ENCODE measurements at places on chromosomes 2 and 18.
A peak's percentile ranks its signal among the peaks of the same experiment; 100 is the strongest.

- no peak for DNase-seq
Measured at GRCh38 chr2:24816404-24816803, 23.2 kb downstream of the CENPO start.

- no peak for DNase-seq
Measured at GRCh38 chr18:74197705-74198341, 49.5 kb downstream of the TIMM21 start.

DNA sequence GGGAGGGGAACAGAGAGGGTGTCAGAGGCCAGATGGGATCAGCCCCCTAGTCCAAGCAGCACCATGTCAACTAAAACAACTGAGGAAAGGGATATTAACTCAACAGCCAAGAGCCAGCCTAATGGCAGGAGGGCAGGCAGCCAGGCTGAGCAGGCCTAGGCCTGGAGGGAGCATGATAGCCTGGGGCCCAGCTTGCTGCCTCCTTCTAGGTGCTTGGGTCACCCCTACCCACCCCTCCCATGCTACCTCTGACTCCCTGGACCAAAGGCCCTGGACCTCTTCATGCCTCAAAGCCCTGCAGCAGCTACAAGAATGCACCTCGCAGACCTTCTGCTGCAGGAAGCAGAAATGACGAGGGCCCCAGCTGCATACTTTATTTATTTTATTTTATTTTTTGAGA is 22.1 kb upstream of the TNS1 start:
- DNase-seq = no peak

DNA sequence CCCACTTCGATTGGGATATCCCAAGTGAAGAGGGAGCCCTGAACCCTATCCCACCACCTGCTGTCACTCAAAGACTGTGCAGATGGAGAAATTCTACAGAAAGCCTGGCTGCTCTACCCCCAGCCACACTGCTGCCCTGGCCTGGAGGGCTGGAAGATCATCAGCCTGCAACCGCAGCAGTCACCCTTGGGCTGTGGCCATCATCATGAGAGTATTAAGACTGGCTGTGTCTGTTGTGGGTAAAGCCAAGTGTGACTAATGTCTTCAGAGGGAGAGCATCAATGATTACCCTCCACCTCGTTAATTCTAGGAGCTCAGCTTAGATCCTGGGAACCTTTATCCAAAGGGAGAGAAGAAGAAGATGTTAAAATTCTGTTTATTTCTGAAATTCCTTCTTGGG is 221.5 kb downstream of the TFCP2L1 start:
- DNase-seq = no peak

- DNase-seq = no peak
Measured at GRCh38 chr2:184326066-184326465, 272.3 kb upstream of the ZNF804A start.

- DNase-seq = no peak
Measured at GRCh38 chr2:229257985-229258384, 13.1 kb downstream of the PID1 start.

DNA sequence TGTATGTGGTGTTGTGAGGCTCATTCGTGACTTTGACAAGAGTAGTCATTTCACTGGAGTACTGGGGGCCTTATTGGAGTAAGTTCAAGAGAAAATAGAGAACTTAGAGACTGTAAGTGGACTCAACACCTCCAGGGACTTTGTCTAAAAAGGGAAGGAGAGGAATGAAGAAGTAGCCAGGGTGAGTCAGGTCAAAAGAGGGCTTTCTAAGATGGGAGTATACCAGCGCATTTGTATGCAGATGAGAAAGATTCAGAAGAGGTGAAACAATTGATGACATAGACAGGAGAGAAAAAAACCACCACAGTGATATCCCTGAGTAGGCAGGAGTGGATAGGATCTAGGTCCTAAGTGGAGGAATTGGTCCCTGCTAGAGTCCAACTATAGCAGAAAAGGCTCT is 246.8 kb downstream of the IKZF2 start:
- DNase-seq = no peak

- DNase-seq = no peak
Measured at GRCh38 chr2:192498747-192499146, 304.0 kb upstream of the TMEFF2 start.

DNA sequence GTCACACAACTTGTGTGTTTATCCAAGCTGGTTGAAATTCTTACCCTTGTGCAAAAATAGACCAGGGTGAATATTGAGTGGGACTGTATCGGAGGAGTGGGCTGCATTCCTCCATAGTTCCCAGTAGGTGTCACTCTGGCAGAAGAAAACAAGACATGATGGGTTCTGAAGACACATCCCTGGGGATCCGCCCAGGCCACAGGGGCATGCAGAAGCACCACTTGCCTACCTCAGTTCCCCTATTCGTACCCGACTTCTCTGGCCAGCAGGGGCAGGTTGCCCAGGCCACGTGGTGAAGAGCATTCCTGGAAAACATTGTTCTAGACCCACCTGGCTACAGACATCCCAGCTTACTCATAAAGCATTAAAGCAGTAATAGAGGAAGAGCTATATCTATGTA is 168.2 kb downstream of the FAM210A start:
- peak; percentile 8 for DNase-seq

- DNase-seq = no peak
Measured at GRCh38 chr2:101485856-101486255, 10.9 kb upstream of the RFX8 start.

GRCh38 chr2:10252661-10253060 is 50.0 kb upstream of the HPCAL1 start:
- no peak for DNase-seq

- DNase-seq = no peak
Measured at GRCh38 chr2:75609937-75610508, 36.6 kb upstream of the MRPL19 start.

GRCh38 chr2:227788561-227789018 is 25.1 kb upstream of the CCL20 start:
- DNase-seq = no peak

DNA sequence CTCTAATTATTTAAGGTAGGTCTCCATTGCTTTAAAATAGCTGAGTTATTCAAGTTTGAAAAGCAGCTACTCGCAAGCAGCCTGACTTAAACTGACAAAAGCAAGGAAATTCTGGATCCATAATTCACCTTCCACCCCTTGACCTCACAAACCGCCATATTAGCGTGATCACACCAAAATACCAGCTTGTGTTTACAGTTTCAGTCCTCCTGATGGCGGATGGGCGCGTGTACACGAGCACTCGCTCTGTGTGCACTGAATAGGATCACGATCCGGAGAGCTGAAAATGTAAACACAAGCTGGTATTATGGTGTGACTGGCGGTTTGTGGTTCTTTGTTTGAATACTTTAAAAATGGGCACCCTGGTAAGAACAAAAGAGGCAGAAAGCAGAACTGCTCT is 42.4 kb upstream of the PSMD14 start:
- DNase-seq = no peak

- DNase-seq = no peak
Measured at GRCh38 chr2:60818272-60818671, 62.2 kb downstream of the PAPOLG start.

DNA sequence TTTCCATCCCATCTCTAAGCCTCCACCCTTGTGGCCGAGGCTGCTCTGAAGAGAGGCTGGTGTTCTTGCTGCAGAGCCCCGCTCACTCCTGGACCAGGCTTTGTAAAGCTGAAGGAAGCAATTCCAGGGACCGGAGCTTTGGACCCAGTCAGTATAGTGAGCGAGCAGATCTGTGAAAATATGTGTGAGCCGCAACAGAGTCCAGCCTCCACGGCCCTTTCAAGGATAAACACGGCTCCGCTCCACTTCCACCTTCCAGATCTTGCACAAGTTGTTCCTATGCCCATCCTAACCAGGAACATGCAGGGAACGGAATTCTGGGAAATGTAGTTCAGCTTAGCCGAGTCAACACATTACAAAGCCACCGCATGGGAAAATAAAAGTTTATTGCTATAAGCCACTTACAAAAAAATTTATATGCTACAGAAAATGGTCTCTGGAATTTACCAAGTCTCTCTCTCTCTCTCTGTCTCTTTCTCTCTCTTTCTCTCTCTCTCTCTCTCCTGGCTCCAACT is 151.7 kb upstream of the ZNF521 start:
- DNase-seq = no peak

GRCh38 chr18:75546964-75547363 is 119.5 kb upstream of the SMIM21 start:
- no peak for DNase-seq

GRCh38 chr2:79857888-79858287 is 345.0 kb downstream of the CTNNA2 start:
- no peak for DNase-seq

DNA sequence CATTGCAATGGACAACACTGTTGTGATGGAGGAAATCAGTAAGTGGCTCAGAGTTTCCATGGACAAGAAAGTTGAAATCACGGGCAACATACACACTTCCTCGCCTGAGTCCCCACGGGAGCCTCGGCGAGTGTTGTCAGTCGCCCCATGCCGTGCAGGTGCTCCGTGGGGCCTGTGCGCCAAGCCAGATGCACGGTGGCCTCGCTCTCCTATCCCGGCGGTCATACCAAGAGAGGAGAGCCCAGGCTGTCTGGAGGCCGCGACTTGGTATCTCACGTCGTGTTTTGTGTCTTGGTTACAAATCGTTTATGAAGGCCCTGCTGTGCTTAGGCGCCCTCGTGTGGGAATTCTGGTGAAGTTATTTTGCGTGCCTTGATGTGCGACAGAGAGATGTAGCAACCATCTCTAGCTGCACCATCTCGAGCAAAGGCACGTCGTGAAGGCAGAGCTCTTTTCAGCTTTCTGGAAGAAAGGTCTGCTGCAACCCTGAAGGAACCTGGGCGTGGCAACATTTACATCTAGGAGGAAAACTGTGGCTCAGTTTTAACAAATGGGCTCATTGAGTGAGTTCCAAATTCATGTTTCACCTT is 21.8 kb downstream of the ATG4B start:
- DNase-seq = no peak

- no peak for DNase-seq
Measured at GRCh38 chr2:215356948-215357461, 45.1 kb downstream of the ATIC start.

GRCh38 chr2:130720036-130720435 is 8.8 kb upstream of the GPR148 start:
- no peak for DNase-seq

DNA sequence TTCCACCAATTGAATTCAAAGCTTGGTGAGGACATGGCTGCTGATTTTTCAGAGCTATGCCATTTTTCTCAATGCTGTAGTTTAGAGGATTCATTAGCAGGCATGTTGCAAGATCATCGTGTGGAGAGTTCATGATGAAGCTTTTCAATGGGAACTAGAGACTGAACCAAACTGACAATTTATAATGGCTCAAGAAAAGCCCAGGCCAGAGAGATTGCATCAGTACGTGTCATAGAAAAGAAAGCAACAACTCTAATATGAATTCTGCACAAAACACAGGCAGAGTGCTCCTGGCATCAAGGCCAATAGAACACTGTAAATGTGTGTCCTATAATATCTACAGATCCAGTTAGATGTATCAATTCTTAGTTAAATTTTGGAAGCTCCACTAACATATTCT is 477.6 kb downstream of the LRP1B start:
- DNase-seq = no peak

GRCh38 chr2:85553184-85553583 is 8.1 kb downstream of the GGCX start:
- no peak for DNase-seq

GRCh38 chr2:219976871-219977270 is 349.4 kb downstream of the SLC4A3 start:
- no peak for DNase-seq

DNA sequence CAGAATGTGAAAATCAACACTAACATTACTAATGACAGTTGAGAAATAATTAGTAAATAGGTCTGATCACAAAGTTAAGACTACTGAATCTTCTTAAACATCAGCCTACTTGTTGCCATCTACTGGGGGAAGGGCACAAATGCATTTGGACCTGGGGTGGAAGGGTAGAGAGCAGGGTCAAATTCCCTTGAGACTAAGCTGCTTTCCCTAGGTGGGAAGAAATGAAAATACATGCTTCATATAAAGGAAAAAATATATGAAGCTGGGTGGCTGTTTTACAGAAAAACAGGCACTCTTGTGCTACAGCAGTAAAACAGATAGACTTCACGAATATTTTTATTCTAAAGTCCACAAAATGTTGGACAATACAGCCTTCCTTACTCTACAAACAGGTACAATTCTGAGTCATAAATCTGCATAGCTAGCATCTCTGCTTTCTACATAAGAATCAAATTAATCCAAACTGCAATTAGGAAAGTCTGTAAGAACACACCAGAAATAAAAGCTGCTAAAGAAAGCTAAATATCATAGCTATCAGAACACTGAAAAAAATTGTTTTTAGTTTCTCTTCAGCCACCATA is 10.9 kb downstream of the TRIP12 start:
- no peak for DNase-seq

DNA sequence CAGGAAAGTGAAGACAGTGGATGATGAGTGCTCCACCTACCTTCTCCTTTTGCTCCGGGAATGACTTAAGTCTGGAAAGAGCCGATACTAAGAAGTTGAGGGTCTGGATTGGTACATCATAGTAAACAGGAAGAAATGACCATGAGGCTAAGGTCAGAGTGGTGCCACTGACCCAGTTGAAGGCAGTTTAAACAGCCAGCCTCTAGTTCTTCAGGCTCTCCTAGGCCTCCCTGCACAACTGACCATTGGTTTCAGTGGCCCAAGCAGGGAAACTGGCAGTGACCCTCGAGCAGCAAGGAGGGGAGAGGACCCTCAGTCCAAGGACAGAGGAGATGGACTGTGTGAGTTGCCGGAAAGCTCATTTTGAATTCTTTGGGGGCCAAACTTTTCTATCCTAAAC is 119.1 kb downstream of the MAP4K4 start:
- DNase-seq = no peak

DNA sequence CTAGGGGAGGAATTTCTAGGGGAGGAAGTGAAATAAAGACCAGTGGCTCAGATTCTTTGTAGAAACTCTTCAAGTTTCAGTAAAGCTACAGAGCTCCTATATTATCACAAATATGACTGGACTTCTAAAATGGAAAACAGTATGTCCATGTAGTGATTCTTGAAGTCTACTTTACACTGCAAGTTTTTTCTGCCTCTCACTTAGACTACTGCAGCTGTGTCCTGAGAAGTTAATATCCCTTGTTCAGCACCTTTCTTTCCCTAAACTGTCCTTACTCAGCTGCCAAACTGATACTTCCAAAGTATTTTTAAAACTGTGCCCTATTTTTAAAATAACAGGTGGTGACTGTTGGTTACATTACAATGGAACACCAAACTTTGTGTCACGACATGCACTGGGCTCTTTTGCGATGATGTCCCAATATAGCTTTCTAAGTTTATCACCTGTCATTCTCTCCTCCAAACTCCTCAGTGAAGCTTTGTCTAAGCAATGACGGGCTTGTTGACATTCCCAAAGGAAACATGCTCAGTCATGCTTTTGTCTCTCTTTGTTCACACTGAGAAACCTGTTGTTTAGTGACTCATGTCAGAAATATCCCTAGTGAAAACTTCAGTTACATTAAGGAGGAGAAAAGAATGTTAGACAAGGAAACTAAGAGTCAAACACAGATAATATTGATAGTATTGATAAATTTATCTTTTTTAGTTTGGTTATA is 341.1 kb downstream of the ARL6IP6 start:
- DNase-seq = no peak

DNA sequence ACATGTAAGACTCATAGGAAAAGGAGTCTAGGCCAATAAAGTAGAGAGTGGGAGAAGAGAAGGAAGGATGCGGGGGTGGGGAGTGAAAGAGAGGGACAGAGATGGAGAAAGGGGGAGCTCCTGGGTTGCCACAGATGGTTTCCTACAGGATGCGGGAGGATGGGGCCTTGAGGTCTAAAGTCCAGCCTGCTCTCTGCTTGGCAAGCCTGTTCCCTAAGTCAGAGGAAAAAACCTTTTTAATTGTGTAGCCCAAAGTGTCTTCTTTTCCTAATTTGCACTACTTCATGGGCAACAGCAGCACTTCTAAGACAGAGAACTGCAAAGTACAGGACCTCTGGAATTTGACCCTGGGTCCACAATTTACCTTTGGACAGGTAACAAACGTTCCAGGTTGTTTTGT is 1.4 kb upstream of the FAM110C start:
- no peak for DNase-seq

All from CMK (cell line).